ENCODE measurements at places on chromosomes 11 and 22.

GRCh38 chr11:48366365-48366764 lies at the start of gene OR4C5:
Gene OR4C5, minus strand, starts transcription at chr11:48366465. Its CDS starts 0 bp downstream, at chr11:48366465.
- DNase-seq: no peak

- no peak for DNase-seq
Measured at GRCh38 chr22:41401781-41402648, 20.3 kb downstream of the TEF start.

DNA sequence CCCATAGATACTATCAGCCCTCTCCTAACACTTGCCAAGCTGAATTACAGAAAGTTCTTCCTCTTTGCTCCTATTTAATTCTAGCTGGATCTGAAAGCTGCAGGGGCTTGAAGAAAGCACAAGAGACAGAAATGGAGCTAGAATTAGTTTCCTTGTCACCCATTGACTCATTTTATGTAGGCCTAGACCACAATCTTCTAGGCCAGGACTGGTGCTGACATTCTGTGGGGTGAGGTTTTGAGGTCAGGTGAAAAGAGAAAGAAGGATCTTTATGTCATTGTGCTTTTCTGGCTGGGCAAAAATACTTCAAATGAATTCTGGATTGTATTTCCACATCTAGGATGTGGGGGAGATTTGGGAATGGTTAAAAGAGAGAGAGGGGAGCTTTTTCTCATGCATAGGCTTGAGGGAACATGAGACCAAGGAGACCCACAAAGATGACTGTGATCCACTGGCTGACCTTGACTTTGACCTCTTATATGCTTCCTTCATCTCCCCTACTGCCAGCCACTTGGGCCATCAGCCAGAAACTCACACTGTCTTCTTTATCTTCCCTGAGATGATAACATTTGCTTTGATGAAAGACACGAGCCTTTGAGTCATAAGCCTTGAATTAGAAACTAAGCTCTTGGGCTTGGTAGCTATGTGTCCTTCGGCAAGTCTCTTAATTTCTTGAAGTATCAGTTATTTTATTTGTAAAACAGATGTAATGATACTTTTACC lies 274.9 kb upstream of the CADM1 start:
- DNase-seq: no peak

DNA sequence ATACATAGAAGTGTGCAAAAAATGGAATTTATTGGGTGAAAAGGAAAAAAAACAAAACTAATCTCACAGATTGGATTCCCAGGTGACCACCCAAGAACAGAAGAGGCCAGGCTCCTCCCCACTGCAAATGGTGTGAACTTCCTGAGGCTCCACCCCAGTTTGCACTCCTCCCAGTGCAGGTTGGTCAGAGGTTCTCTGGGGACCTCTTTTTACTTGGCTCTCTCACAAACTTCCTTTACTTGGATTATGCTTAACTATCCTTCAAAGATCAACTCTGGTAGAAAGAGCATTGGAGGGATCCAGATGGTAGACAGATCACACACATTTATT lies 138.9 kb upstream of the CCDC90B start:
- DNase-seq: no peak

- no peak for DNase-seq
Measured at GRCh38 chr11:96715208-96715607, 325.4 kb downstream of the JRKL start.

GRCh38 chr11:18310800-18311340 lies 11.1 kb downstream of the HPS5 start:
- no peak for DNase-seq

GRCh38 chr11:65459552-65459951 lies 37.0 kb downstream of the NEAT1 start:
- DNase-seq: no peak

DNA sequence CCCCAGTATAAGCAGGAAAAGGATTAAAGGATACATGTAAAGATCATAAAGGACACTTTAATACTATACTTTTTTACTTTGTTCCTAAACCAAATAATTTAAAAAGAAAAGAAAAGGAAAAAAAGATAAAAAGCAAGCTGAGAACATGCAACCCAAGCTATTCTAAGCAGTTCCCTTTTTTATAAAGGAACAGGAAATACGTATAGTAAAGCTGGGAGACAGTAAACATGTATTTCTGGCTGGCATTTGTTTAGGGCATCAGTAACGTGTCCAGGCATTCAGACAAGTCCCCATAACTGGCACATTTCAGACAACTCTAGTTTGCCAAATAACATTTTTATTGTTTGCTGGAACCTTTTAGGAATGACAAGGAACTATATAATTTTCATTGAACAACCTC lies 24.9 kb downstream of the BCO2 start:
- no peak for DNase-seq

GRCh38 chr22:17874231-17874905 lies 100.1 kb upstream of the BID start:
- no peak for DNase-seq

DNA sequence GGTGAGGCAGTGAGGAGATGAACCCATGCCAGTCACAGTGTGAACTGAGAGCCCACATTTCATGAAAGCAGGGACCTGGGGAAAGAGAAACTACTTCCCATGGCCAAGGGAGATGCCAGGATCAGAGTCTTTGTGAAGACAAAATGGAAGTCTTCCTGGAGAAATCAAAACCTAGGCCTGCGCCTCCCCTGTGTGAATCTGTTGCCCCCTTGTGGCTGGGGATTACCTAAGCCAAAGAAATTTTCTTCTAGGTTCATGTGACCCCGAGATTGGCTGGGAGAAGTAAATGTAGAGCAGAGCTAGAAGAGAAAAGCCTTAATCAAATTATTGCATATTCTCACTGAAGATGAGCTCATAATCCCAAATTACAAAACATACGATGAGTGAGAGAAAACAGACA lies 1075.3 kb downstream of the TBC1D22A start:
- DNase-seq: no peak

DNA sequence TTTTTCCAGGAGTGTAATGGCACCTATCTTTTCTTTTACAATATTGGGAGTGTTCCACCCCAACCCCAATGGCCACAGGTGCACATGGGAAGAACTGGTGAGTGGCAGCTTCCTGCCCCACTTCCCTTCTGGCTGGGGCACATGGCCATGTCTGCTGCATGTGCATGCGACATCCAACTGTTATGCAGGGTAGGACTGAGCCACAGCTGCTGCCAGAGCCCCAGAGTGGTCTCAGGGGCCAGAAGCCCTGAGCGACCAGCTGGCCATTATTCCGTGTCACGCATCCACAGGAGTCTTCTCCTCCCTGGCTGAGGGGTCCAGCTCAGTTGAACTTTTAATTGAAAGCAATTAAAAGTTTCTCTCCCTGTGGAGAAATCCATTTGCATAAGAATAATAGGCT lies 8.7 kb upstream of the GLYAT start:
- DNase-seq: no peak

GRCh38 chr22:24436553-24436952 lies 9.2 kb downstream of the ADORA2A start:
- no peak for DNase-seq

GRCh38 chr22:48137640-48138039 lies 1375.2 kb downstream of the TBC1D22A start:
- DNase-seq: no peak

DNA sequence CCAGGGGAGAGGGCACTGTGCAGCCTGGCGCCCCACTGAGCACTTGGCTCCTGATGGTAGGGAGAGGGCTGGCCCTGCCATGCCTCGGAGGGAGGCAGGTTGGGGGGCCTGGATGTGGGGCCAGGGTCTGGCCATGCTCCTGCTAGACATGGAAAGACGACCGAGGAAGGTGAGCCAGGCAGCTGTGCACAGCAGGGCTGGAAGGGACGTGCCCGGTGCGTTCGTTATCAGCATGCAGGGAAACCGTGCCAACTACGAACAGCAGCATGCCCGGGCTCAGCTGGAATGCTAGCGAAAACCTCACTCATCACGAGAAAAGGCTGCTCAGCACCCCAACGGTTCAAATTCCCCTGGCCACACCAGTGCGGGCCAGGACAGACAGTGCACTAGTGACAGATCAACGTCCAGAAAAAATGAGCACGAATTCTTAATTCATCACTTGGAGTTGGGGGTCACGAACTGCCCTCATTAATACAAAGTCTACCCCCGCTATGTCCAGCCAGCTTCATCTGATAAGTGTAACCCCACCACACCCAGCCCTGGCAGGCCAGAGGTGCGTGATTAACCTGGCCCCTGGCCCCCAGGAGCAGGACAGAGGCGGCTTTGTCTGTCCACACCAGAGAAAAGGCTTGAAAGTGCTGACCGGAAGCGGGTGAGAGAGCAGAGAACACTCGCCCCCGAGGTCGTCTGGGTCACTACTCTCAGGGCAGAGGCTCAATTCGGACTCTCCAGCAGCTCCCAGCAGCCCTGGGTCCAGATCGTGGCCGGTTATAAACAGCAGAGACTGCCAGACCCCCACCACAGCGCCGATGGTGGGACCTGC lies 84.2 kb downstream of the CELSR1 start:
- no peak for DNase-seq

- DNase-seq: no peak
Measured at GRCh38 chr22:45869340-45869847, 107.6 kb downstream of the WNT7B start.

DNA sequence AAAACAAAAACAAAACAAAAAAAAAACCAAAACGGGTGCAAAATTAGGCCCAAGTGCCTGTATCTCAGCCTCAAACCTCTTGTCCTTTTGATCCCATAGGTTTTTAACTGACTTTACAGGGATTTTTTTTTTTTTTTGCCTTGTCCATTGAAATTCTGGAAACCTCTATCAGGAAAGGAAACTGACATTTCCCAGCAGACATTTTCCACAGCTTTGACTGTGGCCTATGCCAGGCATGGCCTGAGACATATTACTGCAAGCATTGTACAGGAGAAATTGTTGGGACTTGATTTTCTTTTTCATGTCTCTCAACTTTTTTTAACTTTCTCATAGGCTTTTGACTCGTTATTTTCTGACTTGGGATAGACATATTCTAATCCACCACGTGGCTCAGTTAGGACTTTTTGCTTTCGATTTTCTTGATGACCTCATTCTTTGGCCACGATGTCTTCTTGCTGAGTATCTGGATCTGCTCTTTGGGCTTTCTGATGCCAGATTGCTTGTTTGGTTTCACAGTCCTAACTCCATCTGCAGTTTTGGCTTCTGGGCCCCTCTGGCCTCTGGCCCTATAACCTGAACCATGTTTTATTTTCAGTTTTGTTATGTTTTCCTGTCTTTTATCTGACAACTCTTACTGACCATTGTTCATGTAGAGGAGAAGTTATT lies 336.1 kb upstream of the C11orf87 start:
- no peak for DNase-seq

- no peak for DNase-seq
Measured at GRCh38 chr11:1234054-1234720, 11.3 kb downstream of the MUC5B start.

- DNase-seq: no peak
Measured at GRCh38 chr11:29200791-29201562, 815.9 kb downstream of the KCNA4 start.

GRCh38 chr22:31585161-31585859 lies 76.7 kb downstream of the PISD start:
- DNase-seq: no peak

DNA sequence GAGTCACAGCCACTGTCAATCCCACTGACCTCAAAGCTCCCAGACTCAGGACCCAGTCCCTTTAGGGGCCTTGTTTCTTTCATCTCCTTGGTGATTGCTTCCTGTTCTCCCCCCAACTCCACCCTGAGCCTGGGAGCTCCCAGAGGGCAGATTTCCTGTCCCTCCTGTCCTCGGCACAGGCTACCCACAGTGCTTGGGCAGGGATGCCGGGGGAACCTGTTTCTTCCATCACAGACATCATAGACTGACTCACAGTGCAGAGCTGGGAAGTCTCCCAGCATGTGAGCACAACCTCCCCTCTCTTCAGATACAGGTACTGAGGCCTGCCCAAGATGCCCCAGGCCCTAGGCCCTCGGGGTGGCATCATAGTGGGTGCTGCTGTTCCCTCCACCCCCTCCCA lies 16.6 kb downstream of the TRIM29 start:
- no peak for DNase-seq

- DNase-seq: no peak
Measured at GRCh38 chr11:11409224-11409623, 56.2 kb upstream of the CSNK2A3 start.

DNA sequence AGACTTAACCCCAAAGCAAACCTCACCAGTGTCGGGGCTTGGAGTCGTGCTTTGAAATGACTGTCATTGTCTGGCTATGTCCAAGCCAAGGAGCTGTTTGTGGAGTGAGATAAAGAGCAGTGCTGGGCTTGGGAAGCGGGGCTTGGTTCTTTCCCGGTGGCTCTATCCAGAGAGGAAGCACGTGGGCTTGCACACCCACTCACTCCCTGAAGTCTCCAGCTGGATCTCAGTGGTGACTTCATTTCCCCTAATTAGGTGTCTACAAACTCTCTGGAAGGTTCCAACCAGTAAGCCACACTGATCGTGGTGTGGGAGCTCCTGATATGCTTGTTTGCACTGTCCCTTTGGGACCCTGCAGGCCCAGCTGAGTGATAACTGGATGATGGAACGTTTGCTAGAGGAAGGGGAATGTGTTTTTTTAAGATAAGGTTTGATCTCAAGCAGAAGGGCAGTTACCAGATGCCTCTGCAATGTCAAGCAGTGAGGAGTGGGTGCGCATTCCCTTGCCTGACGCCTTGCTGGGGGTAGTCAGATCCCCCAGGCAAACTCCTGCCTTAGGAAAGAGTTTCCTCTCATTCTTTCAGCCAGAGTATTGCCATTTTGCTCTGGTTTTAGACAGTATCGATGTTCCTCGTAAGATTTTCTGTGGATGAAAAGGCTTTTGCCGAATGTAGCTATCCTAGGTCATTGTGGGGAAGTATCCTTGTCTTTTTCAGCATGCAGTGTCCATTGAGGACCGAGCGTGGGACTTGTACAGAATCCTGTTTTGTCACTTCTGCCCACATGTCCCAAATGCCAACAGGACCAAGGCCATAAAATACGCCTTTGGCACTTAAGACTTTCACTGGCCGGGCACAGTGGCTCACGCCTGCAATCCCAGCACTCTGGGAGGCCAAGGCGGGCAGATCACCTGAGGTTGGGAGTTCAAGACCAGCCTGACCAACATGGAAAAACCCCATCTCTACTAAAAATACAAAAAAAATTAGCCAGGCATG lies 90.9 kb downstream of the MICAL2 start:
- no peak for DNase-seq

DNA sequence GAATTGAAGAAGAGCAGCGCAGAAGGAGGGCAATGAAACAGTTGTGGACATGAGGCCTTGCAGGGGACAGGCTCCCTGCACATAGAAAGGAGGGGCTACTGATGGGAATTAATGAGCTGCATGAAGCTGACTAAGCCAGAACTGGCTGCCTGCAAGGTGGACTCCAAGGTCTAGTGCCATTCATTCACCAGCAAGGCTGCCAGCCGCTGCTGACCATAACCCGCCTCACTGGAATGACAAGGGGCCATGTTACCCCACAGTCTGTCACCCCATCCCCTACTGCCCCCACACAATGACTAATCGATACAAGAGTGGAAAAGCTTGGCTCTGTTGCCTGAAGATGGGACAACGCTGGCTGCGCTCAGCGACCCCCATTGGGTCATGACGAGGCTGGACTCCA lies 44.6 kb downstream of the SPATA19 start:
- no peak for DNase-seq

- DNase-seq: peak; percentile 55
Measured at GRCh38 chr22:19941365-19942082, at the start of the genes COMT and TXNRD2. Gene COMT, plus strand, starts transcription at chr22:19941772. Its CDS starts 20,755 bp downstream, at chr22:19962527. Gene TXNRD2, minus strand, starts transcription at chr22:19941818. Its CDS starts 15 bp downstream, at chr22:19941803.

Measured in activated CD8-positive, alpha-beta memory T cell treated with anti-CD3 and anti-CD28 coated beads for 1 hour (primary cell).